ENCODE measurements at places on chromosomes 16 and 17.

DNA sequence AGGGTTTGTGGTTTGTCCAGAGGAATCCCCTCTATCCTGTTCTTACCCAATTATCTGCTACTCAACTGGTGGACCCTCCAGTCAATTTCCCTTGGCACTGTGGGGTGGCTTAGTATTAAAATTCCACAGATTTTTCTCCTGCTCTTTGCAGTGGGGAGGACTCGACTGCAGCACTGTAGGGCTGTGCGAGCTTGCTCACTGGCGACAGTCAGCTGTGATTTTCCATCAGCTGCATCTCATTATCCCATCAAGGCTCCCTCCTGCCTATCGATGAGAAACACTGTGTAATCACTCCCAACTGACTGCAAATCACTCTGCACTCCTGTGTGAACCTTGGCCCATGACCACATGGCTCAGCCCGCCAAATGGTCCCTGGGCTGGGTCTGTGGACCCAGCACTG, 90.5 kb upstream of the MAF start:
- no peak for DNase-seq
- H3K36me3 ChIP-seq = no peaks in the 10 kb centered on the region
- H3K4me3 ChIP-seq = no peak overlapping the region
- H3K27me3 ChIP-seq = no peaks in the 10 kb centered on the region

- peaks cover 54% of the 10 kb centered on the region for H3K4me1 ChIP-seq
- peaks cover 14% of the 10 kb centered on the region for H3K36me3 ChIP-seq
- peak overlapping the region; percentile 99 for H3K27ac ChIP-seq
- peak overlapping the region; percentile 2 for H3K4me3 ChIP-seq
- H3K27me3 ChIP-seq = no peaks in the 10 kb centered on the region
These were observed 6.0 kb downstream of the FHOD1 start for GRCh38 chr16:67241008-67241900.

GRCh38 chr16:635573-636205, 416 bp downstream of the METTL26 start:
- H3K27ac ChIP-seq = no peak overlapping the region
- H3K4me3 ChIP-seq = peak overlapping the region; percentile 84
- no peak for DNase-seq
- peaks cover 8% of the 10 kb centered on the region for H3K4me1 ChIP-seq
- H3K36me3 ChIP-seq = no peaks in the 10 kb centered on the region
- no peaks in the 10 kb centered on the region for H3K27me3 ChIP-seq

DNA sequence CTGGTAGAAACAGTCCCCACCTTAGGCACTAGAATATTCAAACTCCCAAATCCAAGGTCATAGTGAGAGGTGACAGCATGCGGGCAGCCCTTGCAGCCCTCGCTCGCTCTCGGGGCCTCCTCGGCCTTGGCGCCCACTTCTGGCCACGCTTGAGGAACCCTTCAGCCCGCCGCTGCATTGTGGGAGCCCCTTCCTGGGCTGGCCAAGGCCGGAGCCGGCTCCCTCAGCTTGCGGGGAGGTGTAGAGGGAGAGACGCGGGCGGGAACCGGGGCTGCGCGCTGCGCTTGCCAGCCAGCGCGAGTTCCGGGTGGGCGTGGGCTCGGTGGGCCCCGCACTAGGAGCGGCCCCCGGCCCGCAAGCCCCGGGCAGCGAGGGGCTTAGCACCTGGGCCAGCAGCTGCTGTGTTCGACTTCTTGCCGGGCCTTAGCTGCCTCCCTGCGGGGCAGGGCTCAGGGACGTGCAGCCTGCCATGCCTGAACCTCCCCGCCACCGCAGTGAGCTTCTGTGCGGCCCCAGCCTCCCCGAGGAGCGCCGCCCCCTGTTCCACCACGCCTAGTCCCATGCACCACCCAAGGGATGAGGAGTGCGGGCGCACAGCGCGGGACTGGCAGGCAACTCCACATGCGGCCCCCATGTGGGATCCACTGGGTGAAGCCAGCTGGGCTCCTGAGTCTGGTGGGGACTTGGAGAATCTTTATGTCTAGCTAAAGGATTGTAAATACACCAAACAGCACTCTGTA, 45.0 kb downstream of the KPNA2 start:
- peaks cover 7% of the 10 kb centered on the region for H3K4me1 ChIP-seq
- DNase-seq = no peak
- no peaks in the 10 kb centered on the region for H3K36me3 ChIP-seq
- no peaks in the 10 kb centered on the region for H3K27me3 ChIP-seq
- no peak overlapping the region for H3K4me3 ChIP-seq
- H3K27ac ChIP-seq = no peak overlapping the region

DNA sequence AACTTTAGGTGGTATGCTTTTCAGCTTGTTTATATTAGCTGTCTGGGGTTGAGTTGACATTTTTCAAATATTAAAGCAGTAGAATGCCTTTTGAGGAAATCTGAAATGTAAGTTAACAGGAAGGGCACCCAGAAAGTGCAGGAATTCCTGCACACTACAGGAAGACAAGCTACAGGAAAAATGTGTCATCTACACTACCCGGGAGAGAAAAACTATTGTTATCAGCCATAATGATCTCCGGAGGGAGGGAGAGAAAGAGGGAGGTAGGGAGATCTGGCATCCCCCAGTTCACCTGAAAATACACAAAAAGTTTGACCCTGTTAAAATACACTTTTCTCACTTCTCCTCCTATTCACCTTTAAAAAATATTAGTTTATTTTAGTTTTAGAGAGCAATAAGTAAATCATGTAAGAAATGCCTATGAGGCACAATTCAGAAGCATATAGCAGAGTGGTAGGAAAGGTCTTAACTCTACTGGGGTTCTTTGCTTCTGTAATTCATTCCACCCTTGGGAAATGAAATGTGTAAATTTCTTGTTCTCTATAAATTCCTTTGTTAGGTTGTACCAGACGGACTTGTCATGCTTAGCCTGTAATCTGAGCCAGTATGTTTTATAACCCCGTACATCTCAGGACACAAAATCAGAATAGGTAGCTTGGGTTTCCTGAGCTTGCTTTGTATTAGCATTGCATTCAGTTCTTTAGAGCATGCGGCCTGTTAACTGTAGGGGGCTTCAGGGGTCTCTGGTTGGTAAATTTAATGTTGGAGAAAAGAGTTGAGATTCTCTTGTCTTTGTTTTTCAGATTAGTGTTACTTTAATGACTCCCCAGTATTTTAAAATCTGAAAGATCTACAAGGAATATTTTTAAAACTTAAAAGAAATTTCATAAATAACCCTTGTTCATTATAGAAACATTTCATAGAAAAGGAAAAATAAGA, 3.3 kb downstream of the MAP2K6 start:
- H3K36me3 ChIP-seq = no peaks in the 10 kb centered on the region
- peak overlapping the region; percentile 38 for H3K27ac ChIP-seq
- H3K27me3 ChIP-seq = no peaks in the 10 kb centered on the region

DNA sequence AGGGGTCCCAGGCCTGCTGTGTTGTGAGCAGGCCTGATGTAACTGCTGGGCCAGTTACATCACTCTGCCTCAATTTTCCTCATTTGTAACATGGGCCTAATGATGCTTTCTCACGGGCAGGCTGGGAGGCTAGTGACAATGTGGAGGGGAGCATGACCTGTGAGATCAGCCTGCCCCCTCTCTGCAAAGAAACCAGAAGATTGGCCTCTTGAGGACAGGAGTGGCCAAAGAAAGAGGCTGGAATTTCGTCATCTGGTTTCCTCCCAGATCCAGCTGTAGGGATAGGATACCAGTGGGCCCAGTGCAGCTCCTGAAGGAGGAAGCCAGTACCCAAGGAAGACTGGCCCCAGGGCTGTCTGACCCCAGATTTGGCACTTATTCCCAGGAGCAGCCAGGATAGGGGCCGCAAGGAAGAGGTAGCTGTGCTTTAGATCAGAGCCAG, 615 bp upstream of the SREBF1 start:
- no peak for DNase-seq
- H3K36me3 ChIP-seq = no peaks in the 10 kb centered on the region
- H3K27ac ChIP-seq = peak overlapping the region; percentile 97
- H3K4me1 ChIP-seq = peaks cover 59% of the 10 kb centered on the region
- H3K4me3 ChIP-seq = peak overlapping the region; percentile 82

GRCh38 chr16:2500918-2501750, 12.6 kb upstream of the ATP6V0C start:
- no peak overlapping the region for H3K4me3 ChIP-seq
- no peak for DNase-seq
- no peak overlapping the region for H3K27ac ChIP-seq

DNA sequence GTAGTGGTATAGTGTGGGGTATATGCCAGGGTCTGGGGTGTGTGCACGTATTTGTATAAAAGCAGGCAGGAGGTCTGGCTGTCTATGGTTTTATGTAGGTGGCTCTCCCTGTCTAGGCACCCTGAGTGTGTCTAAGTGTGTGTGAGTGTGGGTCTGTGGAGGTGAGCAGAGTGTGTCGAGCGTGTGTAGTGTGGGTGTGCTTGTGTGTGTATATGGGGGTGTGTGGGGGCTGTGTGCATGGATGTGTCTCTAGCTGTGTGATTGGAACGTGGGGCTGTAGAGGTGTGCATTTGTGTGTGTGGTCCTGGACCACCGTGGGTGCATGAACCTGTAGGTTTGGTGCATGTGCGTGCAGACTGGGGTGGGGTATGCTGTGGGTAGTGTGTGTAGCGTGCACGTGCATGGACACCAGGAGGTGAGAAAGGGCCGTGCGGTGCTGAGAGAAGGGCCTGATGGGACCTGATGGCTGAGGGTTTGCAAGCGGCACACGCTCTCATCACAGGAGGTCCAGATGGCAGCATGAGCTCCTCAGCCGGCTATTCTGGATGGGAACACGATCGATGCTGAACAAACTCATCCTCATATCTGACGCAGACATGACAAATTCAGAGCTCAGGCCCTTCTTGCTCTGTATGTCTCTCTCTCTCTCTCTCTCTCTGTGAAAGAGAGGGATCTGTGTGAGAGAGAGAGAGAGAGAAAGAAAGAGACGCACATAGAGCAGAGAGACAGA, 27.7 kb downstream of the SPACA3 start:
- peak overlapping the region; percentile 42 for H3K27ac ChIP-seq
- no peak for DNase-seq
- peaks cover 9% of the 10 kb centered on the region for H3K4me1 ChIP-seq

Measured in chondrocyte (in vitro differentiated cells).